Activated CD4-positive, alpha-beta memory T cell treated with anti-CD3 and anti-CD28 coated beads, Interleukin-2, amount 10 ng/mL, durations not matched to agents 7 days and 5 days (primary cell): ENCODE measurements at places on chromosomes 3 and 15.

DNA sequence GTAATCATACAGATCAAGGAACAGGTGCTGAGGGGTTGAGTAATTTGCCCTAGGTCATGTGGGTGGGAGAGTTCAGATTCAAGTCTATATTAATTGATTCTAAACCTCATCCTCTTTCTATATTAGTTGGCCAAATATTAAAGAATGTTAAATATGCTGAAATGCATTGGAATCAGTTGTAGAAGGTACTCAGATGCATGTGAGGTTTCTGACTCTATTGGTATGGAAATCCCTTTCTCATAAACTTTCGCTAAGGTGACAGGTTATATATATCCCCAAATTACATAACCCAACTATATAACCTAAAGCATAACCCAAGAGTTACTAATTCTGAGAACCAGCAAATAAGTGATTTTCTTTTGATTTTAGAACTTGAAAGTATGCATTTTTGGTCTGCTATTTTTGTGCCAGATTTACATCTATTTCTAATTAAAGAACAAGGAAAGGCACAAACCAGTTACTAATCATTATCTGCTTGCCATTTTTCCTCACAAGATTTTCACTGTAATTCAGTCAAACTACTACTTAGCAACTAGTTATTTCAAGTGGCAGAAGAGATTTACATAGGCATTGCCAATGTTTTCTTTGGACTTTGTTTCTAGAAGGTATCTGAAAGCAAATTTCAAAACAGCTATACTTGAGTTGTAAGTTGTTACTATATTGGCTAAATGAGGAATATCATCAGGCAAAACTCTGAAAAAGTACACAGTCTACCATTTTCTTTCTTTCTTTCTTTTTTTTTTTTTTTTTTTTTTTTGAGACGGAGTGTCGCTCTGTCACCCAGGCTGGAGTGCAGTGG is 201.3 kb downstream of the RBMS3 start:
- no peaks in the 10 kb centered on the region for H3K36me3 ChIP-seq
- no peak overlapping the region for H3K27ac ChIP-seq
- H3K27me3 ChIP-seq: no peaks in the 10 kb centered on the region
- H3K4me3 ChIP-seq: no peak overlapping the region
- DNase-seq: no peak

- no peak overlapping the region for H3K4me3 ChIP-seq
- no peak overlapping the region for H3K27ac ChIP-seq
- no peaks in the 10 kb centered on the region for H3K36me3 ChIP-seq
- no peaks in the 10 kb centered on the region for H3K4me1 ChIP-seq
- DNase-seq: no peak
Observed at GRCh38 chr15:29990035-29990434, 92.7 kb upstream of the GOLGA8J start.

GRCh38 chr3:31861826-31862225 is 119.2 kb downstream of the OSBPL10 start:
- H3K27me3 ChIP-seq: no peaks in the 10 kb centered on the region
- H3K4me3 ChIP-seq: no peak overlapping the region
- no peaks in the 10 kb centered on the region for H3K36me3 ChIP-seq

DNA sequence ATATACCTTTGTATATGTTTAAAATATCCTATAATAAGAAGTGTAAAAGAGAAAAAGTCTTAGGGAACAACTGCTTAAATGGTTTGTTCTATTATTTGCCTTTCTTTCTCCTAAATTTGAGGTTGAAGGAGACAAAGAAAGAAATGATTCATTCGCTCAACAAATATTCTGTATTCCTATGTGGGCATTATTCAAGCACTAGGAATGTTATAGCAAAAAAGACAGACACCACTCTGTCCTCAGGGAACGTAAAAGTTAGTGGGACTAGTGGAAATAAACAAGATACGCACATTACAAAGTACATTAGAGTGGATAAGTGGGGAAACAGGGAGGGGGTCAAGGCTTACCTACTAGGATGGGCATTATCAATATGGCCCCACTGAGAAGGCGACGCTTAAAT is 332.2 kb downstream of the LPP start:
- peaks cover 43% of the 10 kb centered on the region for H3K36me3 ChIP-seq
- no peak overlapping the region for H3K4me3 ChIP-seq
- no peak for DNase-seq
- H3K27ac ChIP-seq: no peak overlapping the region

GRCh38 chr3:126692858-126693257 is 11.2 kb upstream of the CHCHD6 start:
- no peak overlapping the region for H3K4me3 ChIP-seq
- no peaks in the 10 kb centered on the region for H3K36me3 ChIP-seq
- DNase-seq: no peak
- peaks cover 46% of the 10 kb centered on the region for H3K27me3 ChIP-seq
- H3K27ac ChIP-seq: no peak overlapping the region
- H3K4me1 ChIP-seq: no peaks in the 10 kb centered on the region

GRCh38 chr3:18527691-18528090 is 102.6 kb upstream of the SATB1 start:
- peaks cover 13% of the 10 kb centered on the region for H3K4me1 ChIP-seq
- H3K27me3 ChIP-seq: no peaks in the 10 kb centered on the region
- no peak overlapping the region for H3K4me3 ChIP-seq
- peaks cover 55% of the 10 kb centered on the region for H3K36me3 ChIP-seq
- no peak overlapping the region for H3K27ac ChIP-seq

DNA sequence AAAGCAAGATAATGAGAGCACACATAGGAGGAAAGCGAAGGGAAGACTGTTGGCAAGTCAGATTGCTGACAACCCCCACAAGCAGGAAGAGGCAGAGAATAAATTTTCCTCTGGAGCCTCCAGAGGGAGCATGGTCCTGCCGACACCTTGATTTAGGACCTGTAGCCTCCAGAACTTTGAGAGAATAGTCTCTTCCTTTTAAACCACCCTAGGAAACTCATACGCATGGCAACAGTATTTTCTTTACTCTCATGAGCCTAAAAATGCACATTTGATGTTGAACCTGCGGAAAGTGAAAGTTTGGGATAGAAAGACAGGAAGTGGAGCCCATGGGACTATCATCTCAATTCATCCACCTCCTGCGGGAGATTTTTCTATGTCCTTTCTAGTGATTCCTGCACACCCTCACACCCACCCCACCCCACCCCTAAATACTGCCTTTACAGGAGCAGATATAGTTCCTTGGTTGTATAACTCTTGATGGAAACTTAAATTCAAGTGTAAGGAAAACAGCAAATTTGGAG is 116.7 kb upstream of the LPP start:
- H3K4me1 ChIP-seq: peaks cover 15% of the 10 kb centered on the region
- no peak for DNase-seq
- no peak overlapping the region for H3K4me3 ChIP-seq
- H3K36me3 ChIP-seq: peaks cover 4% of the 10 kb centered on the region

GRCh38 chr15:31342781-31343626 is 16.4 kb downstream of the KLF13 start:
- H3K4me1 ChIP-seq: peaks cover 100% of the 10 kb centered on the region
- H3K27ac ChIP-seq: peak overlapping the region; percentile 97
- peaks cover 45% of the 10 kb centered on the region for H3K36me3 ChIP-seq

DNA sequence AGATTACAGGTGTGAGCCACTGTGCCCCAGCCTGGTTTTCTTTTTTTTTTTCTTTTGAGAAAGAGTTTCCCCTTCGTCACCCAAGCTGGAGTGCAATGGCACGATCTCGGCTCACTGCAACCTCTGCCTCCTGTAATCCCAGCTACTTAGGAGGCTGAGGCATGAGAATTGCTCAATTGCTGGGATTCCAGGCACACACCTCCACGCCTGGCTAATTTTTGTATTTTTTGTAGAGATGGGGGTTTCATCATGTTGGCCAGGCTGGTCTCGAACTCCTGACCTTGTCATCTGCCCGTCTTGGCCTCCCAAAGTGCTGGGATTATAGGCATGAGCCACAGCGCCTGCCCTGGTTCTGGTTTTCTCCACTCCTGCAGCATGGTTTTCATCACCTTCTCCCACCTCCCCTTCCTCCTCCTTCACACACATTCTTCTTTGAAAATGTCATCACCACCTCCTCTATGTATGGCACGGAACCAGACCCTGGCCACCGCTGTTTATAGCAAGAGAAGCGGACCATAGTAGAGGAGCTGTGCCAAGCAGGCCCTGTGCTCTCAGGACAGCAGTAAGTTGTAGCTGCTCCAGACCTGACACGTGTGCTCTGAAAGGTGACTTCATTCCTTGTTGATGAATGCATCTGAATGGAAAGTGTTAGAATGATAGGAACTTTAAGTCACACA is 14.6 kb upstream of the AHSG start:
- H3K27ac ChIP-seq: no peak overlapping the region
- no peaks in the 10 kb centered on the region for H3K4me1 ChIP-seq
- H3K4me3 ChIP-seq: no peak overlapping the region

DNA sequence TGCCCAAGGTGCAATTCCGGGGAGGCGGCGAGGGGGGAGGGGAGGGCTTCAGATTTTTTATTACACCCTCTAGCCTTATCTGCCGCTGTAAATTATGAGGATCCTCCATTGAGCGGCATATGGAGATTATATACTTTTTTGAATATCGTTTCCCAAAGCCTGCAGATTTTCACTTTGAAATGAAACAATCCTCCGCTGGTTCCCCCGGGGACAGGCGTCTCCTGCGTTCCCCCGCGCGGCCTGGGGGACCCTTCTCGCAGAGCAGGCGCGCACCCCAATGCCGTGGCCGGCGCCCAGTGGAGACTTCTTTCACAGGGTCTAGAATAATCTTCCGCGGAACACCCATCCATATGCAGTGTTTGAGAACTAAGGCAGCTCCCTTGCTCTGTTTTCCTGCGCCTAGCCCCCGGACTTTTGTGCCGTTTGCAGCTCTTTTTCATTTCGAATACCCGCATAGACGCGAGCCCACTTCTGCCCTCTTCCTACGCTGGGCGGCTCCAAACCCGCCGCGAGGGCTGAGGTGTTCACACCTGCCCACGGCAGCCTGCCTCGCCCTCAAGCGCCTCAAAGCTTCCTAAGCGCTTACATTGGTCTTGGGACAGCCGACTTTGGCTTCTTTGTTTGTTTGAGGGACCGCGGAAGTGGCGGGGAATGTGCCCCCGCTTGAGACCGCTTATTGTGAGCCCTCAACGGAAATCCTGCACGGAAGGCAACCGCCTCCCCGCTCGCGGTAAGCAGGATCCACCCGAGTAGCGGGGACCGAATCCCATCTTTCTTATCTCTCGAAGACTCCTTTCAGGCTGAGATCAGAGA is 7.5 kb downstream of the SOX14 start:
- no peaks in the 10 kb centered on the region for H3K36me3 ChIP-seq
- no peak overlapping the region for H3K27ac ChIP-seq
- H3K4me3 ChIP-seq: no peak overlapping the region
- DNase-seq: no peak

GRCh38 chr15:71591057-71591456 is 219.3 kb upstream of the NR2E3 start:
- H3K27ac ChIP-seq: no peak overlapping the region
- no peak overlapping the region for H3K4me3 ChIP-seq
- peaks cover 3% of the 10 kb centered on the region for H3K27me3 ChIP-seq
- no peak for DNase-seq
- H3K36me3 ChIP-seq: no peaks in the 10 kb centered on the region
- H3K4me1 ChIP-seq: no peaks in the 10 kb centered on the region

DNA sequence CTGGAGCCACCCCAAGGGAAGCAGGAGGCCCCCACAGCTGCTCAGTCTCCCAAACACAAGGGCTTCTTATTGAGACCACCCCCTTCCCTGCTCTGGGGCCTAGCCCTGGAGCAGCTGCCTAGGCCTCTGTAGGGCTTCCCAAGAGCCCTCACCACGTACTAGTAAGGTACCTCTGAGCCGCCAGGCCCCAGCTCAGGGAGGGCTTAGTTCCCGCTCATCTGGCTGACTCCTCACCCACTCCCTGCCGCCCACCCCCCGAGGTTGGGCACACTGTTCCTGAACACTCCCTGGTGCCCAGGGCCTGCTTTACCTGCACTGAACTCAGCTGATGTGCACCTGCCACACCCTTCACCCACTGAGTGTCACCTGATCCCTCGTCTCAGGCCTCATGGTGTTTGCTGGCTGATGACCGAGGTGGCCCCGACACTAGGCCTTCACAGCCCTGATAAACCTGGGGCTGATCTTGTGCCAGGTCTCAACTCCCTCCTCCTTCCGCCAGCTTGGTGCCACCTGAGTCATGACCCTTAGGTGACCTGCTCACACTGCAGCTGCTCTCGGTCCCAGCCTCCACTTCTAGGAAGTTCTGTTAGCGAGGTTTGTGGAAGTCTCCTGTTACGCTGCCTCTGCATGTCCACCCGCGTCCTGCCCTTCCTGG is 18.0 kb upstream of the SPTBN5 start:
- peaks cover 7% of the 10 kb centered on the region for H3K4me1 ChIP-seq
- H3K36me3 ChIP-seq: peaks cover 49% of the 10 kb centered on the region
- no peaks in the 10 kb centered on the region for H3K27me3 ChIP-seq
- H3K4me3 ChIP-seq: no peak overlapping the region

- H3K27me3 ChIP-seq: no peaks in the 10 kb centered on the region
- DNase-seq: no peak
- peaks cover 3% of the 10 kb centered on the region for H3K36me3 ChIP-seq
- H3K4me3 ChIP-seq: no peak overlapping the region
- H3K27ac ChIP-seq: no peak overlapping the region
- no peaks in the 10 kb centered on the region for H3K4me1 ChIP-seq
Observed at GRCh38 chr3:153658136-153658535, 463.1 kb upstream of the ARHGEF26 start.

- no peaks in the 10 kb centered on the region for H3K27me3 ChIP-seq
- DNase-seq: no peak
- H3K4me3 ChIP-seq: no peak overlapping the region
- H3K36me3 ChIP-seq: no peaks in the 10 kb centered on the region
- H3K27ac ChIP-seq: no peak overlapping the region
Observed at GRCh38 chr3:148723631-148724030, 25.9 kb downstream of the AGTR1 start.

DNA sequence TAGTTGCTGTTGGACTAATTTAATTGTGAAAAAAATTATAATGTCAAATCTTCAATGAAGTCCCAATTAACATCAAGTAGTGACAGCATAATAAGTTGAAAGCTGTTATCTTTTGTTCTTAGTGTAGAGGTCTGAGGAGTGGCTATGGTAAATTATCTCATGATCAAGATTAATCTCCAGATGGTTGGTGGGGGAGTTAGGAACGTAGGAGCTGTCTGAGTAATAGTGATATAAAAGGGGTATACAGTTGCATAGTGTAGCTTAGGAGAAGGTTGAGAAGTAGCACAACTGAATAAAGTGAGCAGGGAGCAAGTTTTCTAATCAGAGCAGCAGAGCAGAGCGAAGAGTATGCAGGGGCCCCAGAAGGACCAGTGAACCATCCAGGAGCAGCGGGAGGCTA is 19.5 kb downstream of the TMOD2 start:
- H3K27me3 ChIP-seq: no peaks in the 10 kb centered on the region
- DNase-seq: no peak
- H3K4me3 ChIP-seq: no peak overlapping the region
- H3K36me3 ChIP-seq: peaks cover 17% of the 10 kb centered on the region
- no peak overlapping the region for H3K27ac ChIP-seq

DNA sequence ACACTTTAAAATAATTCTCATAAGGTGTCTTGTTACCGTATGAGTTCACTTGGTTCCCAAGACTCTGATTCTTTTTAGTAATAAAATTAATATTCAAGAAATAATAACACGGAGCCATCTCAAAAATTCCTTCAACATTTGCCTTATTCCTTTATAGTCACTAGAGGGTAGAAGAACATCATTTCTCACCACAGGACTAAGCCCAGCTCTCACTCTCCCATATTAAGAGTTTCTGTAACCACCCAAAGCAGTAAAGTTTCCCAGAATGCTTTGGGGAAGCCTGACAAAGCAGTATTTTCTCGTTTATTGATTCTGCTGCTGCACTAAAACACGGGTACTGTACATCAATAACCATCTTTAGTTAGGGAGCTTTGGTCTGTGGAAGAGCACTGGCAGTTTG is 114.9 kb downstream of the MCTP2 start:
- no peaks in the 10 kb centered on the region for H3K4me1 ChIP-seq
- H3K27ac ChIP-seq: no peak overlapping the region
- DNase-seq: no peak
- no peaks in the 10 kb centered on the region for H3K27me3 ChIP-seq
- no peak overlapping the region for H3K4me3 ChIP-seq
- H3K36me3 ChIP-seq: peaks cover 13% of the 10 kb centered on the region
